ELR (cell line): ENCODE measurements at places on chromosomes 5 and 9.

GRCh38 chr5:179974946-179975712, 67.4 kb upstream of the TBC1D9B start:
- DNase-seq, result peak; percentile 32

DNA sequence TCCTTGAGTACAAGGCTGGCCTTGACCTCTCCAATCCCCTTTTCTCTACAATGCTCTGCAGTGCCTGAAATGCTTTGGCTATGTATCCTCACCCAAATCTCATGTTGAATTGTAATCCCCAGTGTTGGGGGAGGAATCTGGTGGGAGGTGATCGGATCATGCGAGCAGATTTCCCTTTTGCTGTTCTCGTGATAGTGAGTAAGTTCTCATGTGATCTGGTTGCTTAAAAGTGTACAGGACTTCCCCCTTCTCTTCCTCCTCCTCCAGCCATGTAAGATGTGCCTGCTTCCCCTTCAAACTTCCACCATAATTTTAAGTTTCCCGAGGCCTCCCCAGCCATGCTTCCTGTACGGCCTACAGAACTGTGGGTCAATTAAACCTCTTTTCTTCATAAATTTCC, 28.5 kb upstream of the AKNA start:
- no peak for DNase-seq

- peak; percentile 81 for DNase-seq
These were observed 128.7 kb downstream of the SPOCK1 start for GRCh38 chr5:137370096-137371071.

DNA sequence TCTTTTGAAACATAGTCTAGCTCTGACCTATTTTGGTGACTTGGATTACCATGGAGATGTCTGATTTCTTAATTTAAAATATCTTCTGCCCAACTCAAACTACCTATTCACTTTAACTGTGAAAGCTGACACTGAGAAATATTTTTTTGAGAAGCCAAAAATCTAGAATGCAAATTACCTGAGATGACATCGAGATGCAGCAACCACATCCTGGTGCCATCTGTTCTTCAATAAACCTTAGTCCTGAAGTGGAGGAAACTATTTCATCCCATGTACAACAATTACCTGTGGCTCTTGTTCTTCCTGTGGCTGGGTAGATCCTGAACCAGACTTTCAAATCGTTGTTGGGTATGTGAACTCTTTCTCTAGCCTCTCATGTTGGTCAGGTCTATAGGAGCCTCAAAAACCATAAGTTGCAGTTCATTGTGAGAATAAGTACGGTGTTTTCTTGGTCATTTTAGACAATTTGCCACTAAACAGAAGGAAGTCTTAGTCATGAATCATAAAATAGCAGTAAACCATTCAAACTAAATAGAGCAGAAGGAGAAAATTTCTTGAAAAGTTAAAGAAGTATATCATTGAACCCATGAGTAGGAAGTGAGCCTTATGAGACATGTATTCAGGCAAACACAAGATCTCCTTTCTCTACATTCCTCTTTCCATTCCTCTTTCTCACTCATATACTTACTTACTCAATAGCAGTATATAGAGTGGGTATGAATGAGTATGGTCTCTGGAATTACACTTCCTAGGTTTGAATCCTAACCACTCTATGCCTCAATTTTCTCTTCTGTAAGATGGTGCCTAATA, 176.0 kb downstream of the HMHB1 start:
- DNase-seq, result no peak

DNA sequence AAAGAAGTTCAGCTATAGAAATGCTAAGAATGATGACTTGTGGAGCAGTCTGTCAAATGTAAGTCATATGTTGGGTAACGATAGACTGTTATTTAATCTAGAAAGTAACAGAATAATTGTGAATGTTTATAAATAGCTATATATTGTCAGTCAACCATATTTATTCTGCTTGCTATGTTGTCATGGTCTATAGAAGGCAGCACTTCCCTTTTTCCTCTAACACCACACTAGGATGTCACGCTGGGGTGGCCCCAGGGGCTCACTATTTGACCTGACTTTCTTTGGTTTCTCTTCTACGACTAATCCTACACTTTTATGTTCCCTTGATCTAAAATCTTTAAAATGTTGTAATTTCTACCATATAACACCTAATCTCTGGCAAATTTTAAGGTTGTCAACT, 20.5 kb downstream of the ERAP2 start:
- DNase-seq, result no peak

DNA sequence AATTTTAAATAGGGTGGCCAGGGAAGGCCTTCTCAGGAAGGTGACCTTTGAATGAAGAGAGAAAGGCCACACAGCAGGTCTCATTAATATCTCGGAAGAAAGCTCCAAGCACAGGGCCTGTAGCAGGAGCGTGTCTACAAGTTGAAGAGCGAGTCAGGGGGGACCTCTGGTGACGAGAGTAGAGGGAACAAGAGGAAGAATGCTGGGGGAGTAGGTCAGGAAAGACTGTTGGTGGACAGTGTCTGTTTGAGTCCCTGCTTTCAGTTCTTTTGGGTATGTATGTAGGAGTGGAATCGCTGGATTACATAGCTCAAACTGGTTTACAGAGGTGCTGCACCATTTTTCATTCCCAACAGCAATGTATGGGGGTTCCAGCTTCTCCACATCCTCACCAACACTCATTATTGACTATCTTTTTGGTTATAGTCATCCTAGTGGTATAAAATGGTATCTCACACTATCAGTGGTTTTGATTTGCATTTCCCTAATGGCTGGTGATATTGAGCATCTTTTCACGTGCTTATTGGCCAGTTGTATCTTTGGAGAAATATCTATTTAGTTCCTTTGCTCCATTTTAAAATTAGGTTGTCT, 55.8 kb downstream of the NUP214 start:
- DNase-seq, result peak; percentile 43

DNA sequence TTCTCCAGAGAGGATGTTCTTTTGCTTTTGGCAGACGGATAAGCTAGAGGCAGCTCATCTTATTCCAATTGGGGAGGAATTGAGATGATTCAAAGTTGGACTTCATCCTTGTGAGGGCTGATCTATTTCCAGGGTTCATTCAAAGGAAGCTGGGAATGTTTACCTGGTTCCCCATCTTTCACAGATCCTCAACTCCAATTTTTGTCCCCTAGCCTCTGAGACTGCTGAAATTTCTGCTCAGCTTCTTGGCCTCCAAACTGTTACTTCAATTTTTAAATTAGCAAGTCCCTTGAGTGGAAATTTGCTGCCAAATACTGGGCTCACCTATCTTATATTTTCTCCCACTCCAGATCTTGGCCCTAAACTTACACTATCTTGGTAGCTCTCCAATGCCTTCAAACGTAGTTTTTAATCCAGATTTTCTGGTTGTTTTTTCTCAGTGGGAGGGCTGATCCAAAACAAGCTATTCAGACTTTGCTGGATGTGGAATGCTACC, 93.9 kb upstream of the NEK6 start:
- no peak for DNase-seq

DNA sequence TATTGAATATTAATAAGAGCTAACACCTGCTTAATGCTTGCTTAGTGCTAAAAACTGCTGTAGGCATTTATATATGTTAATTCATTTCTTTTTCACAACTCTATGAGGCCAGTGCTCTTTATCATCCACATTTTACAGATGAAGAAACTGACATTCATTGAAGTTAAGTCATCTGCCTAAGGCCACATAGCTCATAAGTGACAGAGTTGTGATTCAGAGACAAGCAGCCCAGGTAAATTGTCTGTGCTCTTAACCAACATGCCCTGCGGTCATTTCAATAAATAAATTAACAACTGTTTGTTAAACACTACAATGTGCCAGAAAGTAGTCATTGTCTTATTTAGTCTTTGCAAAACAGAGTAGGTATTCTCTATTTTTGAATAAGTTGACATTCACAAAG, 1354.4 kb upstream of the C9orf72 start:
- peak; percentile 68 for DNase-seq

DNA sequence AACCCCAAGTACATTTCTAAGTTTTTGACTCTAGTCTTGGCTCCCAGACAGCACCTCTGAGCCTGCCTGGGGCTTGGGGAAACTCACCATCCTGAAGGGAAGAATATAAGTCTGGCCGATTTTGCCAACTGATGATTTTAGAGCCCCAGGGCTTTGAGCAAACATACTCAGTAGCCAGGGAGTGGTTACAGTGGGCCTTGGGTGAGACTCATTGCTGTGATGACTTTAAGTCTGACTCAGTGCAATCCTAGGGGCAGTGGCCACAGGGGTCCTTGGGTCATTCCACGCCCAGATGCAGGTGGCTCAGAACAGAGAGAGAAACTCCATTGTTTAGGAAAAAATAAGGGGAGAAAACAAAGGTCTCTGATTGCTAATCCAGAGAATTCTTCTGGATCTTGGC, 312.0 kb upstream of the EDIL3 start:
- DNase-seq, result peak; percentile 16

- DNase-seq, result no peak
These were observed 1813.9 kb upstream of the CDH6 start for GRCh38 chr5:29379619-29380018.

GRCh38 chr9:89177944-89178829, at the start of gene SHC3:
TSS of gene SHC3 (minus strand) at chr9:89178818. CDS start at chr9:89178460, 358 bp downstream.
- peak; percentile 32 for DNase-seq

DNA sequence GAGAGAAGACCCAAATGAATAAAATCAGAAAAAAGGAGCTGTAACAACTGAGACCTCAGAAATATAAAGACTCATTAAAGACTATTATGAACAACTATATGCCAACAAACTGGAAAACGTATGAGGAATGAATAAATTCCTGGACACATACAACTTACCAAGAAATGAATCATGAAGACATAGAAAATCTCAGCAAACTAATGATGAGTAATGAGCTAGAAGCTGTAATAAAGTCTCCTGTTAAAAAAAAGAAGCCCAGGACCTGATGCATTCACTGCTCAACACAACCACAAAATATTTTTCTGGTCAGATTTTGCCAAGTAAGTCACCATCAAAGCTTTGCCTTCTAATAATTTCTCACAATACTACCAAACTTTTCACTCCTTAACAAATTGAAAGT, 666.7 kb downstream of the LRRC70 start:
- peak; percentile 77 for DNase-seq

GRCh38 chr9:129737479-129738274, 15.2 kb downstream of the PTGES start:
- peak; percentile 81 for DNase-seq

GRCh38 chr5:103785569-103785968, 223.0 kb upstream of the NUDT12 start:
- peak; percentile 12 for DNase-seq

GRCh38 chr5:177604116-177604521, 4.2 kb downstream of the B4GALT7 start:
- no peak for DNase-seq

DNA sequence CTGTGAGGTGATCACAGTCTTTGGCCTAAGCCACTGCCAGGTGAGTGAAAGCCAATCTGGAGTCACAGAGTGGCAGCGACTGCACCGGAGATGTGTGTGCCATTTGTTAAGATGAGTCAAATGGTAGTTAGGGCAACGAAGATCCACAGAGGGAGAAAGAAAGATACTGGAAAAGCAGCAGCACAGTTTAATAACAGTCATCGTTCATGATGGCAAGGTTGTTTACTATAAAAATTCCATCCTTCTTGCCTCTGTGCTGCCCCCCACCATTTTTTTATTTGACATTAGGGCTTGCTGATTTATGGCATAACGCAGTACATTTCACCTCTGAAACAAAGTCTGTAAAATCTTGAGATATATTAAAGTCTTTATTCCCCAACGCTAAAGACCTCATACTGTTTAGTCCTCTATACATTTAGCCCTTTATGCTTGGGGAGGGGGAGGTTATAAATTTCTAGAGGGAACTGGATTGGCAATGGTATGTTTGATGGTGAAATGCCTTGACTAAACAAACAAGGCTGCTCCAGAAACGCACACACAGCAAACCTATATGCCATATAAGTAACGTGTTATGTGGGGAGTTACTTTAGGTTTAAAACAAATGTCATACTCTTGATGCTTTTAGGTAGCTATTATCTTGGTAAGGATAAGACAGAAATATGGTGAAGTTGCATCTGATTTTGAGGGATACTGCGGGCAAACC, 55.8 kb upstream of the ABL1 start:
- DNase-seq, result no peak

DNA sequence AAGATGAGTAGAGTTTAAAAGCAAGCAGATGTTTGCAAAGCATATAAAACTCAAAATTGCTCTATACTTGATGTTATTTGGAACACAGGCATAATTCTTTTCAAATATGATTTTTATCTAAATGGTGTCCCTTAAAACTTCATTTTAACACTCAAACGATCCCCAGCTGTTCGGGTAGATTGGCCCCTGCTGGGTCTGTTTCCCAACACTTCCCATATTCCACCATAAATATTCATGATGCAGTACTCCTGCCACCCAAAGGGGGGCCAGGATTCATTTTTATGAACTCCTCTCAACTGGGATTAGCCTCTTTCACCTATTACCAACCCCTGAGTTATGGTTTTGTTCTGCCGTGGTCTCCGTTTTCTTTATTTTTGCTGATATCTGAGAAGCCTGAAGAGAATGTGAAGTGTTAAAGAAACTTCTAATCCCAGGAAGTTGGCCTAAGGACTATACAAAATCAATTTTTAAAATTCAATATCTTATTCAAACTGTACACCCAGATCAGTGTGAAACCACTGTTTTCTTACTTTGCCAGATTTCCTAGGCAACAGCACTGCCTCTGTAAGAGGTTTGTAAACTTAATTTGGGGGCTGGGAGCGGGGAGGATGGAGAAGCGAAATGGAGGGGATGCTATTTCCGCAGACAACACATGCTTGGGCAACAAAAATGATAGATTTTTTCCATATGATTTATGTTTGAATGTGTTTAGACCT, 384.1 kb downstream of the DMRT2 start:
- peak; percentile 2 for DNase-seq

- DNase-seq, result no peak
These were observed 124.3 kb upstream of the PITX1 start for GRCh38 chr5:135158314-135158697.

DNA sequence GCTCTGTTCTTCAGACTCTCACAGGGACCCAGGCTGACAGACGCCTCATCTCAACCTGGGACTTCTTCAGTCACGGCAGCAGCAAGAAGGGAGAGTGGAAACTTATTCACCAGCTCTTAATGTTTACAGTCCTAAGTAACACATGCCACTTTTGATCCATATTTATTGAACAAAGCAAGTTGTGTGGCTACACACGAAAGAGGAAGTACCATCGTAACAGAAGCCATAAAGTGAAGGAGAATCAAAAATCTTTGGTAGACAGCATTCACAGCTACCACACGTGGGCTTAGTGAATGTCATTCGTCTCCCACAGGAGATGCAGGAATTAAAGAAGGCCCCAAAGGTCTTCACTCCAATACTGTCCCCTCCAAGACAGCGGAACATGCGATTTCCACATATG, 582.6 kb downstream of the CETN3 start:
- no peak for DNase-seq
